GM13977 (cell line): ENCODE measurements at places on chromosomes 6 and 20.
A peak's percentile ranks its signal among the peaks of the same experiment; 100 is the strongest.

- DNase-seq: peak; percentile 88
These were observed 480 bp upstream of the NT5E start for GRCh38 chr6:85449388-85449817.

DNA sequence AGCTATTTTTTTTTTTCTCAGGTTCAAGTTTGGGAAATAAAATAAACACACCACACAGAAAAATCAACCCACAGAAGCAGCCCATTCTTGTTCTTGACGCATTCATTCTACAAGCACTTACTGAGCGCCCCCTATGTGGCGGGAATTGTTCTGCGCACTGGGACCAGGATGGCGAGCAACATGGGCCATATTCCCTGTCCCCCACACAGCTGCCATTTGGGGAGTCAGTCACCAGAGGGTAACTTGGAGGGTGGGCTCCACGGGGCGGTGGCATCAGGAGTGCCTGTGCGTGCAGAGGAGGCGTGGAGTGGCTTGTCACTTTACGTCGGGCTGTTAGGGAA is 185.0 kb upstream of the PDE10A start:
- no peak for DNase-seq

GRCh38 chr20:6714279-6714711 is 53.2 kb upstream of the BMP2 start:
- no peak for DNase-seq

- DNase-seq: no peak
These were observed 5.6 kb upstream of the PXMP4 start for GRCh38 chr20:33725607-33726264.

DNA sequence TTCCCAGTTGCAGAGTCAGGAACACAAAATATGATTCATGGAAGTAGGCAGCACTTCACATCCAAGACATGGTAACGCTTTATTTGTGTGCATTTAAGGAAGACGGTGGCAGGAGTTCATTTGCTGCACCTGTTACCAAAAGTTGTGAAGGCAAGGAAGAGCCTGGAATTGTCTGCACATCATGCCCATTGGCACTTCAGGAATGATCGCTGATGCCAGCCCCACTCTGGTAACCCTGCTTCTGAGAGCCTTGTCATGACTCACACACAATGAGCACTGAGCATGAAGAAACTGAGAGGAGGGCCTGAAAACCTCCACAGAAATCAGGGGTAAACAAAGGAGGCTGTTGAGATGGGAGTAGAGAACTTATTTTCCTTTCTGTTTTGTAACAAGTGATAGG is 181.1 kb downstream of the RPS12 start:
- no peak for DNase-seq

DNA sequence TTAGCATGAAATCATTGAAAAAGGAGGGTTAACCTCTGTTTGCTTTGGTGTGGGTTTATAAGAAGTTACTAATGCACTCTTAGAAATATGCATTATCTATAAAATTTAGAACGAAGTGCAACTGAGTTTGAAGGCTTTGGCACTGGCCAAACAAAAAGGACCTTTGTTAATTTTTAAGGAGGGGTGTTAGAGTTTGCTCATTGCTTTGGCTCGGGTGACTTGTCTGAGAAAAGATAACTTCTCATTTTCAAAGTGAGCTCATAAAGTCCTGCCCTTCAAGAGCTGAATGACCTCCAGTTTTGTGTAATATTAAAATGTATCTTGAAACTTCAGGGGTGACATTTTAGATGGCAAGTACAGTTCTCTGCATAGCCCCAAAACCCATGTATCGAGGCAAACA is 25.9 kb downstream of the NEDD9 start:
- DNase-seq: no peak

DNA sequence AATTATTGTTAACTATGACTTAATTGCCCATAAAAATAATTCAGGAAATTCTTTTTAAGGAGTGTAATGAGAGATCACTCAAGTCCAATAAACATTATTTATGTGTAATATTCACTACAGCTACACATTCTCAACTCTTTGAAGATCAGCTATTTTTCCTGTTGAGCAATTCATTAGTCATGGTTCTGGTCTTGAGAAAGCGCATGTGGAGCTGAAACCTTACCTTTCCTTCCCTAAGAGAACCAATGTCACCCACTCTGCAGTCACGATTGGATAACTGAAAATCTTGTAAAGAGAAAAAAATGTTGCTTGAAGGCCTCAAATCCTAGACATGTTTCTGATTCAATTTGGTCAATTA is 736.9 kb upstream of the MARCKS start:
- no peak for DNase-seq

- no peak for DNase-seq
These were observed 326.2 kb upstream of the PRDM1 start for GRCh38 chr6:105759946-105760345.

DNA sequence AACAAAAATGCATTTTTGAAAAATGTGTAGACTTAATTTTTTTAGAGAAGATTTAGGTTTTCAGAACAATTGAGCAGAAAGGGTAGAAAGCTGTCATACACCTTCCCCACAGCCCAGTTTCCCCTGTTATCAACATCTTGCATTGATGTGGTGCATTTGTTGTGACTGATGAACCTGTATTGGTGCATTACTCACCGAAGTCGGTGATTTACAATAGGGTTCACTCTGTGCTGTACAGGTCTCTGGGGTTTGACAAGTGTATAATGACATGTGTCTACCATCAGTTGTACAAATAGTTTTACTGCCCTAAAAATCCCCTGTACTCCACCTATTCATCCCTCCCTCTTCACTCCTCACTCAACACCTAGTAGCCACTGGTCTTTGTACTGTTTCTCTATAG is 23.8 kb upstream of the ADIG start:
- no peak for DNase-seq

GRCh38 chr20:1108437-1108920 is 9.9 kb upstream of the PSMF1 start:
- peak; percentile 64 for DNase-seq

- no peak for DNase-seq
These were observed 207.5 kb upstream of the ASCC3 start for GRCh38 chr6:101088594-101088993.

DNA sequence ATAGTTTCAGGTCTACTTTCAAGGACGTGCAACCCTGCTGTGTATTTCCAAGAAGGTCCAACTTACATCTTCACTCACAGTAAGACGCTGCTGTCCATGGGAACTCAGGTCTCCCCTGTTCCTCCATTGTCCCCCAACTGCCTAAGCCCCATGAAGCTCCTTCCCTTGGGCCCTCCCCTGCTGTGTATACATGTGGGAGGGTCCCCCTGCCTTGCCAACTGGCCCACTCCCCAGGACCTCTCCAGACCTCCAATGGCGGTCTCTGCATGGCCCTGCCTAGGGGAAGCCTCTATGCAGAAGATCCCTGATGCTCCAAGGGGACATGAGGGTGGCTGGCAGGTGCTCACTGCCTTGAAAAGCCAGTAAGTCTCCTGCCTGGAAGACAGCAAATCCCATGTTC is 186.7 kb upstream of the CST7 start:
- no peak for DNase-seq

- no peak for DNase-seq
These were observed 172.6 kb upstream of the KCNG1 start for GRCh38 chr20:51195419-51195901.

DNA sequence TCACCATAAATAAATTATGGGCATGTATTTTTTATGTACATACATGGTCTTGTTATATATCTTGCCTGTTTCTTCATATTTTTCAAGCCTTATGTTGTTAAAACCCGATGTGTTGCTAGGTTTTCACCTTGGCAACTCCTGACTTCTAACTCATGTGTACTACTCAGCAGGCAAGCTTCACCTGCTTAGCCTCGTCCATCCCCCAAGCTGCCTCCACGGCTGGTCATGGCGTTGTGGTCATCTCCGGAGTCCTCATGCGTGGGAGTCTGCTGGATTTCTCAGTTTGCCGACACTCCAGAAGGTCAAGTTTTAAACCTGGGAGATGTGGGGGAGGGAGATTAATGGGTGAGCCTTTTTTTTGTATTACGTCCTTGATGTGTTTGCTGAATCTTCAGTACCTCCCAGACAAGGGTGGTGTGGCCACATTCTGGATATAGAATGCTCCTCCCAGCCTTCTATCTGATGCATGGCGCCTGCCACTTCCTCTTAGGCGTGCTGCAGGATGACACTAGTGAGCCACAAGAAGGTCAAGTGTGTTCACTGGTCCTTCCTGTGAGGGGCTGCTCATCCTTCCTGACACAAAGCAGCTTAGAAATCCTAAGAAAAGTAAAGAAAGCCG is 26.6 kb upstream of the EDN3 start:
- DNase-seq: no peak

DNA sequence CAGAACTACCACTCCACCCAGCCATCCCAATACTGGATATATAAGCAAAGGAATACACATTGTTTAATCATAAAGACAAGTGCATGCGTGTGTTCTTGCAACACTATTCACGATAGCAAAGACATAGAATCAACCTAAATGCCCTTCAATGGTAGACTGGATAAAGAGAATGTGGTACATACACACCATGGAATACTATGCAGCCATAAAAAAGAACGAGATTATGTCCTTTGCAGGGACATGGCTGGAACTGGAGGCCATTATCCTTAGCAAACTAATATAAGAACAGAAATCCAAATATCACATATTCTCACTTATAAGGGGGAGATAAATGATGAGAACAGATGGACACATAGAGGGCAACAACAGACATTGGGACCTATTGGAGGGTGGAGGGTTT is 156.6 kb downstream of the LRRC1 start:
- DNase-seq: no peak

GRCh38 chr6:12343440-12344162 is 53.4 kb downstream of the EDN1 start:
- no peak for DNase-seq

DNA sequence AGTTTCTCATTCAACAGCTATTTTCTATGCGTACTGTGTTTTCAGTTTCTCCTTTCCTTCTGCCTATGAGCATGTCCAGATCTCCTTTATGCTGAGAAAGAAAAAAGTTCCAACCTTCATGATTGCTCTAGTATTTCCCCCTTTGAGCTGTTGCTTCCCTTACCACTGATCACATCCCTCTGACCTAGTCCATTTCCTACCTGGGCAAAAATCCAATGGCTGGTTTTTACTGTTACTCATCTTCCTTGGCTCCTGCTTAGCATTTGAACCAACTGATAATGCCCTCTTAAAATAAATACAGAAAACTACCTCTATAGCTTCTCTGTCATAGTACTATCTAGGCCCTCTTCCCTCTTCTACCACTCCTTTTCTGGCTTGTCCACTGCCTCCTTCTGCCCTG is 6.0 kb downstream of the RFX6 start:
- DNase-seq: no peak

GRCh38 chr6:139927742-139928305 is 553.4 kb upstream of the CITED2 start:
- no peak for DNase-seq

DNA sequence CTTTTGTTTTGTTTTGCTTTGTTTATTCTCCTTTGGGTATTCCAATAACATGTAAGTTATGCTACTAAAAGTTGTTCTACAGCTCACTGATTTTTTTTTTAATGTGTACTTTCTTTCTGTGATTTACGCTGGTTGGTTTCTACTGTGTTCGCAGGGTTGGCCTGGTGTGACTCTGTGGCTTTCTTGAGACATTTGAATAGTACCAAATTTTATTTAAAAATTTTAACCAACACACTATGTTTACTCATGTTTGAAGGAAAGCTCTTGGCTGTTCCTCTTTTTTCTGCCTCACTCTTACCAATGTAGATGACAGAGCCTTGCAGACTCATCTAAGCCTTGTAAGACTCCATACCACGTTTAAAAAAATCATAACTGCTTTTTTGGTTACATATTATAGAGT is 1784.9 kb upstream of the DEFB115 start:
- no peak for DNase-seq

GRCh38 chr6:87164004-87164403 is 8.6 kb downstream of the ZNF292 start:
- no peak for DNase-seq

DNA sequence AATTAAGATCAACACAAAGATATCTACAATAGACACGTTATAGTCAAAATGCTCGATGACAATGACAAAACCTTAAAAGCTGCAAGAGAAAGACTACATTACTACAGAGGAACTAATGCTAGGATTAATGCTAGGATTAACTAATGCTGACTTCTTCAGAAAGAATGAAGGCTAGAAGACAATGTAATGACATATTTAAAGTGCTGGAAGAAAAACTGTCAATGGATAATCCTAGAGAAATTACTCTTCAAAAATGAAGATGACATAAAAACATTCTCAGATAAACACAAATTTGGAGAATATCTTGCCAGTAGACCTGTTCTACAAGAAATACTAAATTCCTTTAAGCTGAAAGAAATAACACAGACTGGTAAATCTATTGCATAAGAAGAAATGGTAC is 75.2 kb upstream of the SMIM28 start:
- no peak for DNase-seq

GRCh38 chr6:43744931-43745727 is 24.9 kb upstream of the VEGFA start:
- no peak for DNase-seq

DNA sequence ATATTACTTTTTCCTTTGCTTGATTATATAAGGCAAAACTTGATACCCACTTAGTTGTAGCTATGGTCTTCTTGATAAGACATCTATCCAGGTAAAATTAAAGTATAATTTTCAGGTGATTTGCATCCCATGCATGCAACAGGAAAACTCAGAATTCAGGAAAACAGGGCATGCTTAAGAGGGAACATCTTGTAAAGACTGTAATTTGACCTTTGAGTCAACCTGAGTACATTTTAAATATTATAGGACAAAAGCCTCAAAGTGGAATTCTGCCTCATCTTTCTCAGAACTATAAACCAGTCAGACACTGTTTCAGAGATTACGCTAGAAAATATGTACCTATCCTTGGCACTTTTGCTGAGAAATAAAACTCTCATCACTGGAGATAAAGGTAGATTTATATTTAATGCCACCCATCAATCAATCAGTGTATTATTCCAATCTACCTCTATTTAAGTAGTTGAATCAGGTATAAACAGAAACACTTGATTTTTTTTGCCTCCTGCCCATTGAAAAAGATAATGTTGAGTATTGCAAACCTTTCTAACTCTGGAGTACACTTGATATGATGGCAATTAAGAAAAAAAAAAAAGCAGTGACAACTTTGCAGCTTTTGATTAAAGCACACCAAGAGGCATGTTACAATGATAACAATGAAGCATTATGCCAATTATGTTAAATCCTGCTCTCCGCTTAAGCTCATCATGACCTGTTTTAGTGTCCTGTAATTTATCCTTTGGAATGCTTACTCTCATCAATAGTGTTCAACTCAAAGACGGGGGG is 2.8 kb downstream of the CITED2 start:
- DNase-seq: no peak

DNA sequence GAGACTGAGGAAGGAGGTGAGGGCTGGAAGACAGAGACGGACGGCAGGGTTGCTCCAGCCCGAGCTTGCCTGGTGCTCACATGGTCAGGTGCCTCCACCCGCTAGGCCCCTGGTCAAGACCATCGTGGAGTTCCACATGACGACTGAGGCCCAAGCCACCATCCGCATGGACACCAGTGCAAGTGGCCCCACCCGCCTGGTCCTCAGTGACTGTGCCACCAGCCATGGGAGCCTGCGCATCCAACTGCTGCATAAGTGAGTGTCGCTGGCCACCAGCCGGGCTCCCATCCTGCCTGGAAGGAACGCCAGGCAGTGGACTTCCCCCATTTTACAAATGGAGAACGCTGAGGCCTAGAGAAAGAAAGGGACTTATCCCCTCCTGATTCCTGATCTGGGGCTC is 7.8 kb downstream of the BPIFB1 start:
- no peak for DNase-seq

- no peak for DNase-seq
These were observed 92.3 kb downstream of the RNF182 start for GRCh38 chr6:14016935-14017625.

- DNase-seq: peak; percentile 16
These were observed 167.1 kb downstream of the PHF3 start for GRCh38 chr6:63802606-63803206.
